Kidney tubule cell (primary cell): ENCODE measurements at places on chromosomes 6 and 20.

- no peak for DNase-seq
Measured at GRCh38 chr6:55567558-55567957, 11.4 kb downstream of the HMGCLL1 start.

DNA sequence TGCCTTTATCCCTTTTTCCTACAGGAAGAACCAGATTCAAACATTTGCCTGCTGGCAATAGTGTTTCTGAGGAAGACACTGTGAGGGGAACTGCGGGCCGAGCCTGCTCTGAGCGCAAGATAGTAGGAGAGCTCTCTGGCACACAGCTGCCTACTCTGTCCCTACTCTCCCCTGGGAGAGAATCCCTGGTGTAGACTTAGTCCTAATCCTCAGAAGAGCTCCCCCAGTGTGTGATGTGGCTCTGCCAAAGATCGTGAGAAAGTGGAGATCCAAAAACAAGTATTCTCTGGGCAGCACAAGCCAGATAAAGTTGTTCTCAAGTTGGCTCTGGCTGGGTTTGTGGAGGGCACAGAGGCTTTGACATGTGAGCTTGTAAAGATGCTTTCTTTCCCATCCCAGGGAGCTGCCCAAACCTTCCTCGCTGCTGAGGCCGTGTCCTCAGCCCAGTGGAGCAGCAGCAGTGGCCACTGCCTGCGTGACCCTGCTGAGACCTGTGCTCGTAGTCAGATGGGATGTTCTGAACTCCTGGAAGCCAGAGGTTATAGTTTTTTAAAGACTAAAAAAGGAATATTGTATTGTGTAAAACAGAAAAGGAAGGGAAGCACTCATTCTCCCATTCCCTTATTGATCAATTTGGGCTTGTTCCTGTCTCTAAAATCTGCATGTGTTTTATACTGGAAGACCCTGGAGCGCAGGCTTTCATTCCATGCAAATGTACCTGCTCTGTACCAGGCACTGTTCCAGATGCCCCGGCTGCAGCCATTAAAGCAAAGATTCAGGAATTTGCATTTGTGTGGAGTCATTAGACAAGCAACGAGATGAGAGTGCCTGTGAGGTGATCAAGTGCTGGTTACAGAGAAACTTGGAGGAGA lies 30.7 kb downstream of the PNLDC1 start:
- DNase-seq: no peak

DNA sequence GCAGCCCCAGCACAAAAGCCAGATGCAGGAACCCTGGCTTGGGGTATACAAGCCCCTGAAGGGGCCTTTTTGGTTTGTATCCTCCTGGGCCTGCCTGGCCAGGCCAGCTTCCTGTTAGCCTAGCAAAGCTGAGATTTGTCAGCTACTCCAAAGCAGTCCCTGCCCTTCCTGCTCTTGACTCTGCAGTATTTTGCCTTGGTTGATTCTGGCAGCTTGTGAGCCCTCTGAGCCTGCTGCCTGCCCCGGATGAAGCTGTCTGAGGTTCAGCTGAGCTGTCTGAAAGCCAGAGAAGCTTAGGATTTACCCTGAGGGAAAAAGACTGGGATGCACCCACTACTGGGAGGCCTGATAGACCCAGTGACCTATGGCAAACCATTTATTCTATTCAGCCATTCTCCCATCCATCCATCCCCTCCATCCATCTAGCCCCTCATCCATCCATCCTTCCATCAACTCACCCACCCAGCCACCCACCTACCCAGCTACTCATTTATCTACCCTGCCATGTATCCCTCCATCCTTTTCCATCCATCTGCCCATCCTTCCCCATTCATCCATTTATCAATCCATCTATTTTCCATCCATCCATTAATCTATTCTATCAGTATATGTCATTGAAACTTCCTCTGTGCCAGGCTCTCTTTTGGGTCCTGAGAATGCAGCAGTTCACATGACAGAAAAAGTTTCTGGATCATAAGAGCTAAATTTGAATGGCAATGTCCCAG lies 307.5 kb downstream of the DHX35 start:
- no peak for DNase-seq

DNA sequence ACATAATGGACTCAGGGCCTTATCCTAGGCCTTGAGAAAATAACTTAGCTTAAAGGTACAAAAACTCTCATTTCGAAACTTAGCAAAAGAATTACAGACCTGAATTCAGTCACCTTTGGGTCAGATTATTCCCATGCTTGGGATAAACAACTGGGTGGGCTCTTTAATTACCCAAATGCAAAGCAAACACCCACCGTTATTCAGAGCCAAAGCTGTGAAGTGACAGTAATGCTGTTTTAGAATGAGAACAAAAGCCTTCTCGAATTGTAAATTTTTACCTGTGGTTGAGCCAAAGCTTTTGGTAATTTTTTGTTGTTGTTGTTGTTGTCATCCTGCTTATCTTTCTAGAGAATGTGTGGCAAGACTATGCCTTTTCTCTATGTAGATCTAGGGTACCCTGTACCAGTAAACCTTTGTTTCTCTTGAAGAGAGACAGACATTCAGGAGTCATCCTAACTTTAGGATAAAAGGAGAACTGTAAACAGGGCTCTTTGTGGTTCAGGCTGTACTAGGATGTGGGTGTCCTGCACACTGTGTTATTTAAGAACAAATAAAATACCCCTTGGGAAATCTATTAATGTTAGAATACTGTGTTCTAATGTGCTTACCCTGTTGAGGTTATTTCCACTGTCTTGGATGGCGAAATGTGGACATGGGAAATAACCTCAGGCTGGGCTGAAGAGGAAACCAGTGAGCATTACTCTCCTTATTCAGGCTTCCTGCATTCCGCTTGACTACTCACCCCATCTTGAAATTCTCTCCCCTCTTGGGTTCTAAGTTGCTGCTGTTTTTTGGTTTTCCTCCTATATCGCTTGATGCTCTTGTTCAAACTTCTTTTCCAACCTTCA lies 480.7 kb downstream of the CD83 start:
- DNase-seq: peak; percentile 14

DNA sequence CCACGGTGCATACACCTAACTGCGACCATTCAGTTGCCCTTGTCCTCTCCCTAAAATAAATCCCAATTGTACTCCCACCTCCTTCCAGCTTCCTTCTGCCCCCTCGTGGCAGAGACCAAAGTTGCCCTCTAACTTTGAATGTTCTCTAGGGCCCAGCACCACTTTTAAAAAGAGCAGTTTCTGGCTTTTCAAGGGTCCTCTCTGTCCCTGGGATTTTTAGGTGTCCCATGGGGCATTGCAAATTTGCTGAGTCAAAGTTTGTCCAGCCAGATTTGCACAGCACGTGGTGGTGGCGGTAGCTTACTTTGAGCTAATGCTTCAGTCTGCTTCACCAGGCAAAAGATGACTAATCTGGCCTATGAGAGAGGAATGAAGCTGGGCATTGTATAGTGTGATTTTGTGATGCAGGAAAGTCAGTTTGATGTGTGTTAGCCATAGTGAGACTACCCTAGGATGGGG lies 100.2 kb downstream of the PERP start:
- peak; percentile 72 for DNase-seq

GRCh38 chr20:36384022-36384619 lies 78.0 kb downstream of the DLGAP4 start:
- DNase-seq: peak; percentile 17

DNA sequence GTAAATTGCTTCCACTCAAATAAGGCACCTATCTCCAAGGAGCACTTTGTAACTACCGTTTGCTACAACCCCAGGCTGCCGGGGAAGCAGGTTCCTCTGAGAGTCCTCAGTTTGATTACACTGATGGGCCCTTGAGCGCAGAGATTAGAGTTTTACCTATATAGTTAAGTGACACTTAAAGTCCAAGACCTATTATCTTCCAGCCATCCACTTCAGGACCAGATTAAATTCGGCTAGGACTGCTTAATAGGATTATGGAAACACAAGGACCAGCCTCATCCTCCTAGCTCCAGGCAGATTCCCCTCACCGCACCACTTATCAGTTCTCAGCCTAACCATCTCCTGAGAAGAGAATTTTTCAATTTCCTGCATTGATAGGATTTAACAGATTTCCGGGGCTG lies 64.7 kb upstream of the TIAM2 start:
- no peak for DNase-seq

- no peak for DNase-seq
Measured at GRCh38 chr6:6751266-6751596, 162.7 kb downstream of the LY86 start.

DNA sequence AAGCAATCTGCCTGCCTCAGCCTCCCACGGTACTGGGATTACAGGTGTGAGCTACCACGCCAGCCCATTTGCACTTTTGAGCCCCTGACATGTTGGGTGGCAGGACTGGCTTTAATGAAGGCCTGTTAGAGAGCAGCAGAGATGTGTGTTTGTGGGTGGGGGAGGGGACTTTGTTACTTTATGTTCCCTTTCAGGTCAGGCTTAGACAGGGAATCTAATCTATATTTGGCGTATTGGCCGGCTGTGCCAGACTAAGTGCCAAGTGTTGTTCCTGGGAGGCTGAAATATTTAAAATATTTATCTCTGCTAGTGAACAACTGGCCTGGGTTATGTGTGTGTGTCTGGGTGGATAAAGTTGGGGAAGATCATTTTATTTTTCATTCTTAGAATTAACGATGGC lies 6.1 kb downstream of the GMPR start:
- DNase-seq: no peak

- DNase-seq: no peak
Measured at GRCh38 chr6:54198134-54198533, 86.9 kb downstream of the MLIP start.

DNA sequence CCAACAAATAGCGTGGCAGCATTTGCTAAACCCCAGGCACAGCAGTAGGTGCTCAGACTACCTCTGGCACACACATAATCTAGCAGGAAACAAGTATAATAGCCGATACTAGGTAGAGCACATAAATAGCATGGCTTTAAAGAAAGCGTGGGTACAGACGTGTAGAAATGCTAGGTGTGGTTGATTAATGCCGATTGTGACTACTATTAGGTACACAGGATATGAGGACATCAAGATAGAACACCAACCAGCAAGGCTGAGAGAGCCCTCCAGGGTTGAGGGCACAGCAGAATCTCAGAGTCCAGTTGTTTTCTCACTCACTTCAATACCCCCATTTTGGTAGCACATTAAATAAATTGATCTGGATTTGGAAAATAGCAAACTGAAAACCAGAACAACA lies 100.5 kb downstream of the PKHD1 start:
- no peak for DNase-seq

DNA sequence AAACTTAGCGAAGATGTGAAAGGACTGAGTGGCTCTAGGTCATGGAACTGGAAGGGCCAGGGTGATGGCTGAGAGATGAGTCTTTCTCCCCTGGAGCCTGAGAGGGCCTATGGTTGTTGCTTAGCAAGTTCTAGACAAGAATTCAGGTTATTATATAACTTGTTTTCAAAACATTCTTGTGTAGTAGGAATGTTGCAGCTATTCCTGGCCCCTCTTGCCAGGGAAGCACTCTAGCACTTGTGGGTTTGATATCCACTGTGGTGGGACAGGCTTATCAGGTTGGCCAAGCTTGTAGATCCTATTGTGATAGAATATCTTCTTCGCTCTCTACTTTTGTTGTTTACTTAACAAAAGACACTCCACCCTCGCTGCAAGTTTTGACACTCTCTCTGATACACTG lies 211.8 kb upstream of the CITED2 start:
- DNase-seq: peak; percentile 66

DNA sequence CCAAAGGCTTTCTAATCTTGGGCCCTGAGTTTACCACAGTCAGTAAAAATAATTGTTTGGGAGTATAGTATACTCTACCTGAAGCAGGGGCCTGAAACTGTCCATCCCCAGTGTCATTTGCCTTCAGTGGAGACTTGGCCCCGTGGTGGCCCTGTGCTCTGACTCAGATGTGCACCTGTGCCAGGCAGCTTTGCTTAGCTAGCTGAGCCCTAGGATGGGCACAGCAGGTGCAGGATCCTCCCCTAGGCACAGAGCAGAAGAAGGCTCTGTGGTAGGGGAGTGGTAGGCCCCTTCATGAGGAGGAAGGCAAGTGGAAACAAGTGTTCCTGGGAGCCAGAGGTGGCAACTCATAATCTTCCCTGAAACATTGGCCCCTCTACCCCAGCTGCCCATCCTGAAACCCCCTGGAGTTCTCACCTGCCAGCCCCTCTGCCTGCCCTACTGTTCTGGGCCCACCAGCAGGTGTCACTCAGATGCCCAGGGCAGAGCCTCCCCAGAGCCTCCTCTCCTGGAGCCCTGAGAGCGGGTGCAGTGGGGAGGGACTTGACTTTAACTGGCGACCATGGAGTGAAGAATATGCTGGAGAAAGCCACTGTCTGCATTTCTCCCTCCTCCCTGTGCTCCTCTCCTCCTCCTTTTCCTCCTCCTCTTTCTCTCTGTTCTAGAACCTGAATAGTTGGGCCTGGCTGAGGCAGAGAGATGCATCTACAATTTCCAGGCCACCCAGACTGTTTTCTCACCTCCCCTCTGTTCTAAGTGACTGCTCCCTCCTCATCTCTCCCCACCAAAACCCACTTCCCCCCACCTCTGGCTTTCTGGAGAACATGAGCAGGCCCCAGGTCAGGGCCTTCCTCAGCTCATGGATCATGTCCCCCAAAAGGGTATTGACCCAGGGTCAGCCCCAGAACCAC lies 2.9 kb downstream of the CPNE5 start:
- no peak for DNase-seq

DNA sequence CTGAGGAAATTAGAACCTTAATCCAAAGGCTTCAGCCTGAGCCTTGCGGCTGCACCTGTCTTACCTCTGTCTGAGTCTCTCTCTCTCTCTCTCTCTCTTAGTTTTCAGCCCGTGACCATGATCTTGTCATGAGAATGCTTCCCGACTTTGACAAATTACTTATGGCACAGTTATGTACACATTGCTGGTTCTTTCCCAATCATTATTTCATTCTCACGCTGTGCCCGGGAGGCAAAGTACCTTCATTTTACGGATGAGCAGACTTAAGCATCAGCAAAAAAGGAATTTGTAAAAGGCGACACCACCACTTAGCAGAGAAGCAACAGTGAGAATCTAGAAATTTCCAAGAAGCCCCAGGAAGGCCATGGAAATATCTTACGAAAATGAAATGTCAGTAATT lies 54.6 kb downstream of the GMPR start:
- DNase-seq: peak; percentile 46

DNA sequence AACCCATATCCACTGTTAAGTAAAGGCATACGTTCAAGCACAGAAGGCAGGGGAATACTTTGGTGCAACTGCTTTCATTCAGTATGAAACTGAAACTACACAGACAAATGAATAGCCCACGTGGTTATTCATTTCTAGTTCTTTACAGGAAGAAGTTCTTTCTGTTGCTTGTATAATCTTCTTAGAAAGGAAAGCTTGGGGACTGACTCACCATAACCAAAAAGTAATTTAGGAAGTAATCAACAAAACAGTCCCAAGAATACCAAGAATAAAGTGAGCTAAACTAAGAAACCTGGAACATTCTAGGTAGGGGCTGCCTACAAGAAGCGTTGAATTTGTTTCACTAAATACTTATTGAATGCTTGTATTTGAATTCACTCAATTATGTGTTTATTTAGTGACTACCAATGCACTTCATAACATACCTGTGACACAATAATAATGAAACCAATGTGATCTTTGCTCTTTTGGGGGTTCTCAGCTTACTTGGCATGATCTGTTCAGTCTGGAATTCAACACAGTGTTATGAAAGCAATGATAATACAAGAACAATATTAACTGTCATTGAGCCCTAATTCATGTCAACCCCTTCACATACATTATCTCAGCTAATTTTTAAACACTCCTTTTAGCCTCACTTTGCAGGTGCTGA lies 25.1 kb upstream of the KIAA0408 start:
- peak; percentile 87 for DNase-seq

GRCh38 chr20:3402453-3402852 lies 5.0 kb downstream of the DNAAF9 start:
- no peak for DNase-seq
